RPMI7951 (cell line): ENCODE measurements at places on chromosomes 3 and 15. TPM values are rescaled to one million over a fixed set of nuclear protein-coding genes. Genes with fewer than 3 reads are reported as not detected.
A peak's percentile ranks its signal among the peaks of the same experiment; 100 is the strongest.

GRCh38 chr3:158617982-158618875 is 26.1 kb upstream of the GFM1 start:
- DNase-seq, result no peak

DNA sequence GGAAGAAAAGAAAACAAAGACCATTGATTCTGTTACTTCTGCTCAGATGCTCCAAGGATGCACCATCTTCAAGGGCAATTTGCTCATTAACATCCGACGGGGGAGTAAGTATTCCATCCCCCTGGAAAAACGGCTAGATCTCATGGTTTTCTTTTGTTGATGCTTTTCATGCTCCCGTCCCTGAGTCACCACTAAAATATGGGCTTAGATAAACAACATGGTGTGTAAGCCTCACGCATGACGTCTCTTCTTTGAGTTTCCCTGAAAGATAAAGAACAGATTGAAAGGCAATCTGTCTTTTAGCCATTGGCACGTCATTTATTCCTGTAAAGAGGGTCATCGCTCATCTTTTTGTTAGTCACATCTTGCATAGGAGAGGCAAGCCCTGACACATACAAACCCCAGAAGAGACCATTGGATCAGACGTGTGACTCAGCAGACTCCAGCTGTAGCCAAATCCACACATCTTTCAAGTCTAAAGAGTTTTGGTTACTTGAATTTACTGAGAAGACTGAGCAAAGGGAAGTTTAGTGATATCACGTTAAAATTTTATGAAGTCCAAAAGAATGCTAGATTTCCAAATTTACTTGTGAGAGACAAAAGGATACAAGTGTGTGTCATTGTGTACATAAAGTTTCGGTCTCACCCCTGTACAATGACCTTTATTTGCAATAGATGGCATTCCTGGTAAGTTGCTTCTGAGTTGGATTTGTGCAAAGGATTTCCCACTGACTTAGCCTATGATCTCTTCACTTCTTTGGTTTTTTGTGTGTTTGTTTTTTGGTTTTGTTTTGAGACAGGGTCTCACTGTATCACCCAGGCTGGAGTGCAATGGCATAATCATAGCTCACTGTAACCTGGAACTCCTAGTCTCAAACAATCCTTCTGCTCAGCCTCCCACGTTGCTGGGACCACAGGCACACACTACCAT is 110.5 kb downstream of the PGPEP1L start:
- peak; percentile 99 for DNase-seq

DNA sequence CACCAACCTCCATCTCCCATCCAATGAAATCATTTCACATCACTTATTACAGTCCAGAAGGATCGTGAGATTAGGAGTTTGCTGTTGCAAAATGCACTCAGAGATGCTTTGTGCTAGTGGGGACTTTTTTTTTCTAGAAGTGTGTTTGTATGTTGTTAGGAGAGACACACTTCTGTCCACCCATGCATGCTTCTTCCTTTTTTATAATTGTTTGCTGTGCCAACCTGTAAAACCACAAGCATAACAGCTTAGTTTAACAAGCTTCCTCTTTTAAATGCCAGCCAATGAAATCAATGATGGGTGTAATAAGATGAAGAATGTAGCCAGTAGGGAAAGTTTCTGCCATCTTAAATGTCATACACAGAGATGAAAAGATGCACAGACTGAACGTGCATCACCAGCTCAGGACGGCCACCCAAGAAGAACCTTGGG is 305.6 kb upstream of the STT3B start:
- DNase-seq, result no peak

- no peak for DNase-seq
Observed at GRCh38 chr15:67050062-67050461, 15.3 kb upstream of the SMAD3 start.

DNA sequence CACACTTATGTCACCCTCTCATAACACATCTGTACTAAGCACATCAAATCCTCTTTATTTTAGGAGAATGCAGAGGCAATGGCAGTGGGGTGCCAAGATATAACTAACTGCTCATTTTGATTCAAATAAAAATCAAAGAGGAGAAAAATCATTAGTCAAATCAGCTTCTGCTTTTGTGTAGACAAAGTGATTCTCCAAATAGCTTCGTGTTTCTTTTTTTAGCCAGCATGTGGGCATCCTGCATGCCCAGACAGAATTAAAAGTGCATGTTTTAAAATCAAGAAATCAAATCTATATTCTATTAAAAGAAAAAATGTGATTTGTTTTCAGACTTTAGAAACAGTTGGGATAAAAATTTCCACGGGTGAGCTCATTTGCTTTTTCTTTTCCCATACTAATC is 761.3 kb upstream of the CFAP20DC start:
- DNase-seq, result no peak

GPR176 gene
- total RNA-seq, result 44.5 and 50.8 TPM in 2 replicates

DNA sequence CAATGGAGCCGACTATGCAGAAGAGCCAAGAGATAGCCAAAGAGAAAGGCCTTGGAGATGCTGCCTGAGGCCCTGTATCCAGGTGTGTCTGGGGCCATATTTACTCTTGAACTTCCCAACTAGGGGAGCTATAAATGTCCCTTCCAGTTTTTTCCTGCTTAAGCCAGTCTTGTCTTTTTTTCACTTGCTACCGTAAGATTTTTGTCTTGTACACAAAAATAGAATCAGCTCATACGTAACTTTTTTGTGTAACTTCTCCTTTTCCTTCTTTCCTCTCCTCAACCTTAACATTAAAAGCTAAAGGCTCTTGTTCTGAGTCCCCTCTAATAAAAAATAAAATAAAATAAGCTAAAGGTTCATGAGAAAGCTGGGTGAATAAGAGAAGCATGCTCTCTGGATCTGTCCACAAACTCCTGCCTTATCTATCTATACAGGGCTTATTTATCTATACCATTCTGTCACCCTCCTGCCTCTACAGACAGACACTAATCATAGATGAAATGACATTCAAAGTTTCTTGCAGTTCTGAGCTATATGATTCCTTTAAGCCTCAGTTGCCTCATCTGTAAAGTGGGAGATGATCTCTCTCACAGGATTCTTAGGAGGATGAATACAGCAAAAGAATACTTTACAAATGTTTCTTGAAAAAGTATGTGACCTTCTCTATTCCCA is 4.6 kb downstream of the SUMF1 start:
- no peak for DNase-seq

GRCh38 chr3:21621181-21621651 is 129.8 kb downstream of the ZNF385D start:
- DNase-seq, result no peak

TMEM44 gene
- 13.8 and 19.0 TPM in 2 replicates for total RNA-seq

DNA sequence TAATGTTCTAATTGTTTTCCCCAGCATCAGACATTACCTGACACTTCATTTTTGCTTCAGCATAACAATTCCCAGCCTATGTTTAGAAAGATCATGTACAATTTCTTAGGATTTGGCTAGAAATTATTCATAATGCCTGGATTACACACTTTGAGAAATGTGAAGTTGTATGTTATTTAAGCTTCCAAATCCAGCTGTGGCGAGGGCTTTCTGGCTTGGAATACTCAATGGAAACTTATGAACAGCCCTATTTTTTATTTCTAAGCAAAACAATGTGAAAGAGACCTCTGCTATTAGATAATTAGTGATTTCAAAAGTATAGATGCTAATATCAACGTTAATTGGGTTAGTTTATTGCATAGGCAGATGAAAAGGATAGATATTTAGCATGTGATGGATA is 341.6 kb downstream of the ZNF385D start:
- no peak for DNase-seq

DNA sequence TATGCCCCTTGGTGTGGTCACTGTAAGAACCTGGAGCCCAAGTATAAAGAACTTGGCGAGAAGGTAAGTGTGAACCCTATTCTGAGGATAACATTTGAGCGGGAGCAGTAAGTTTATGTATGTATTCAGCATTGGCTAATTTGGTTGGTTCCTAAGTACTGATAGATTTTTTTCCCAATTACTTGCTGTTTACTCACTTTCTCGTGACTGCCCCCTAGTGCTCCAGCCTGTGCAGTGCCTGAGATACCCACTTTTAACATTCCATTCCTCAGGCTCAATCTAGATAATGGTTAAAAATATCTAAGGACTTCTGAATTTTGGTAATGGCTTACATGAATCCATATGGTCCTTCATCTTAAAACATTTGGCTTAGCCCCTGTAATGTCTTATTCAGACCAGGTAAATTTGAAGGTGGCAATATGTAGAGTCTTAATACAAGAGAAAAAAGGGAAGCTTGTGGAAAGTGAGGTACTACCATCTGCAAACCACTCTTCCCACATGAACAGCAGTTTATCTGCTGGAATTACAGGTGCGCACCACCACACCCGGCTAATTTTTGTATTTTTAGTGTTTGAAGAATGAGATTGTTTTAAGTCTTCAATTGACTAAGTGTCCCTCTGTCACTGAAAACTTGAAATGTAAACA is 7.1 kb downstream of the ELL3 start:
- DNase-seq, result peak; percentile 59

DNA sequence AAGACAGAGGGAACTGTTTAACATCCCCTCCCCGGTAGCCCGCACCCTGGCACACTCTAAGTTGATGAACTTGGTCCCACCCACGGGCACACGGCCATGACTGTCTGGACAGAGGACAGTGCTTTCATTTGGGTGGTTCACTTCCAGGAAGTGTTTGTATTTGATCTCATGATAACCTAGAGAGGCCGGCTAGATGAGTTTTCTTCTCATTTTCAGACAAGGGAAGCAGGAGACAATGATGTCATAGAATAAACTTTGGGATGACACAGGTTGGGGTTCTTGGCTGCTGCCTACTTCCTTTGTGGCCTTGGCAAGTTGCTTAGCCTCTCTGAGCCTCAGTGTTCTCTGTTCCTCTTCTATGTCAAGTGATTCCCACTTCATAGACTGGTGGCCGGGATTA is 16.1 kb upstream of the LYSMD4 start:
- no peak for DNase-seq

- DNase-seq, result no peak
Observed at GRCh38 chr3:65484964-65485363, 553.8 kb downstream of the MAGI1 start.

DNA sequence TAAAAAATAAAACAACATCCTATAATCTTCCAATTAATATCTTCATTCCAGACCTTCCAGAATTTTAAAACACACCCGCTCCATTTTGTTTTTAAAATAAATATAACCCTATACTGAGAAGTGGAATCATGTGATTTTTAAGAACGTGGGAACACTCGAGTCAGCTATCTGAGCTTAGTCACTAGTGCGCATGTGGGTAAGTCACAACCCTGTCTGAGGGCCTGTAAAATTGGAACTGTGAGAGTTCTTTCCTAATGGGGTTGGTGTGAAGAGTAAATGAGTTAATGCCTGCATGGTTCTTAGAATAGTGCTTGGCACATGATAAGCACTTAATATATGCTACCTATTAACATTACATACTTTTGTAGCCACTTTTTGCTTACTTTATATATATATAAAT is 19.9 kb upstream of the POLR2M start:
- no peak for DNase-seq

GRCh38 chr3:9416139-9416780 is 18.8 kb downstream of the SETD5 start:
- no peak for DNase-seq

GRCh38 chr3:115968871-115969270 is 345.6 kb downstream of the GAP43 start:
- DNase-seq, result no peak

ALDH1A3 gene
- 158 and 217 TPM in 2 replicates for total RNA-seq

GRCh38 chr3:133820889-133821675 is 15.5 kb downstream of the SRPRB start:
- no peak for DNase-seq

LRRIQ4 gene
- total RNA-seq, result not detected in 2 replicates

TNIK gene
- 5.8 and 6.7 TPM in 2 replicates for total RNA-seq

DNA sequence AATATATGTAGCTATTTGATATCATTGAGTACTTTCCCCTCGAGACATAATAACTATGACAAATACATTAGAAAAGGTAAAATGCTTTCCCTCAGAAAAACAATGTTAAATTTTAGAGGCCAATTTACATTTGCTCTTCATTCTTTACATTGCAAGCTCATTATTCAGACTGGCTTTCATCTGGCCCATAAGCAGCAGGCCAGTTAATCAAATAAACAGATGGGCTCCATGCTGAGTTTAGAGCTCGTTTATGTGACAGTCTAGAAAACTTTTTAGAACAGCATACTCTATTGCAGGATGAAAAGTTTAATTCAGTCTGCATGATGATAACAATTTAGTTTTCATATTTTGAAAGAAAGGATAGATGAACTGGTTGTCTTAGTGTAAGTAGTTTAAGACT is 150.6 kb downstream of the DUT start:
- no peak for DNase-seq

GRCh38 chr3:182626484-182627467 is 166.5 kb upstream of the ATP11B start:
- DNase-seq, result no peak

COL7A1 gene
- 110 and 141 TPM in 2 replicates for total RNA-seq

- no peak for DNase-seq
Observed at GRCh38 chr15:100728371-100729201, 126.2 kb downstream of the ASB7 start.

GRCh38 chr3:169440926-169441325 is 222.6 kb downstream of the MECOM start:
- no peak for DNase-seq

DNA sequence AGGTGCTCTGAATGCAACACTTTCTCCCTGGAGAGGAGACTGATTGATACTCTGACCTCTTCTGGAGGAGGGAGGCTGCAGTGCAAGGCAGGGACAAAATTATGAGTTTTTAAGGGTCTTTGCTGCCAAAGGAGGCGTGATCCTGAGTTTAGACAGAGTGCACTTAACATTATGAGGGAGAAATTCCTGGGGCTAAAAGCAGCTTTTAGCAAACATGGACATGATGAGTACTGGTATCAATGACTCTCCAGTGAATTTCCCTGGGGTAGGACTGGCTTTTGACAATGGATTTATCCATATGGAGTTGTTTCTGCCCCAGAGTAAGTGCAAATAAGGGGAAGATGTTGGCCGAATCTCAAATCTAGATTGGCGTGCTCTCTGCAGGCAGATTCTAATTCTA is 133.1 kb downstream of the THSD4 start:
- DNase-seq, result no peak

DNA sequence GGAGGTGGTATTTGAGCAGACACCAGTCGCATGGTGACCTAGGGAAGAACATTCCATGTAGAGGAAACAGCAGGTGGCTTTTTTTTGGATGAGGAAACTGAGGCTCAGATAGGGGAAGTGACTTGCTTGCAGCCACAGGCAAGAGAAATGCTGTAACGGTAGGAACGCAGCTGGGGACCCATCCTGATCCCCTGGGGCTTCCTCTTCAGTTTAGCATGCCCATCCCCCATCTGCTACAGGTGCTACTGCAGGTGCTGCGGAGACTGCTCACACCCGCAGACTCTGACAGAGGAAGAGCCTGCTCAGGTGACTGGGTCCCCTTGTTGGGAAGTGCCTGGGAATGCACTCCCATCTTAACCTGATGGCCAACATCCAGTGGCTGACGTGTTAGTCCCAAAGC is 55.4 kb upstream of the SEC13 start:
- DNase-seq, result no peak

DNA sequence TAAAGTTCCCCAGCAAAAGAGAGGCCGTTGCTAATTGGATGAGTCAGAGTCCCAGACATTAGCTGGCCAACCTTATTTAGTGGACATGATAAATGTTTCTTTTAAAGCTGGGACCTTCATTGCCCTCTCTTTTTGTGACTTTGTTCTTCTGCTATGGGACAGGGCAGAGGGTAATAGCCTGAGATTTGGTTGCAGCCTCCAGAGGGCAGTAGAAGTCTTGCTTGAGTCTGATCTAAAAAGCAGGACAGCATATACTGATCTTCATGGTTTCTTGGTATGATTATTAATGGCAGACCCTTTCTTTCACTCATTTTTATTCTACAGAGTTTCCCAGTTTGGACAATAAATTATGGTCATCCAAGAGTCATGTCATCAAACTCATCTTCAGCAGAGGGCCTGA is 25.1 kb upstream of the ZKSCAN7 start:
- DNase-seq, result peak; percentile 32
